ENCODE measurements at places on chromosomes 16 and 17.
A peak's percentile ranks its signal among the peaks of the same experiment; 100 is the strongest.

- no peak for DNase-seq
Observed at GRCh38 chr16:83214671-83215070, 587.9 kb downstream of the CDH13 start.

DNA sequence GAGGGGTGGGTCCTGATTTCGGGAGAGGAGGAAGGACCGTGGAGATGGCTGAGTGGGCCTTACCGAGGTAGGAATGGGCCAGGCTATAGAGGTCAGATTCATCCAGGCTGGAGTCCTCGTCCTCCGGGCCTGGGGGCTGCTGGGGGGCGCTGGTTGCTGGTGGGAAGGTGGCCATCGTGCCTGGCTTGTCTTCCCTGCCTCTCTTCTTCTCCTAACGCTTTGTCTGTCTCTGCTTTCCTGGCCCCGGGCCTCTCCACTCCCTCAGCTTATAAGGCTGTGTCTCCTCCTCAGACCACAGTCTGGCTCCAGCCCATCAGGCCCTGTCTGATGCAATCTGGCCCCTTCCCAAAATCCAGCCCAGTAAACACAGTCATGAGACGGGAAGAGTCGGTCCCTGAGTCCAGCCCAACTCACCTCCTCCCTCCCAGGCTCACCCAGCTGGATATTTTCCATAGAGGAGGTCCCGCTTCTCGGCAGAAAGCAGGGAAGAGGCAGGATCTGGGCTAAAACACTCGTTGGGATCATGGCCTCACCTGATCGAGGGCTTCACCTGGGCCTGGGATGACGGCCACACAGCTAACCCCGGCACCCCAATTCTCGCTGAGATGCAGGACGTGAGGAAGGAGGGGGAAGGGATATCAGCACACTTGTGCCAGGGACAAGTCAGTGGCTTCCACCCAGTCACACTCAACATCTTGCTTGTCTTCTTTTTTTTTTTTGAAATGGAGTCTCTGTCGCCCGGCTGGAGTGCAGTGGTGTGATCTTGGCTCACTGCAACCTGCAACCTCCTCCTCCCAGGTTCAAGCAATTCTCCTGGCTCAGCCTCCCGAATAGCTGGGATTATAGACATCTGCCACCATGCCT lies at the start of gene NUPR1:
NUPR1 (minus strand) TSS at position 242 of the 864 bp plus-strand sequence; CDS start at position 175, 67 bp downstream.
- DNase-seq = peak; percentile 58

DNA sequence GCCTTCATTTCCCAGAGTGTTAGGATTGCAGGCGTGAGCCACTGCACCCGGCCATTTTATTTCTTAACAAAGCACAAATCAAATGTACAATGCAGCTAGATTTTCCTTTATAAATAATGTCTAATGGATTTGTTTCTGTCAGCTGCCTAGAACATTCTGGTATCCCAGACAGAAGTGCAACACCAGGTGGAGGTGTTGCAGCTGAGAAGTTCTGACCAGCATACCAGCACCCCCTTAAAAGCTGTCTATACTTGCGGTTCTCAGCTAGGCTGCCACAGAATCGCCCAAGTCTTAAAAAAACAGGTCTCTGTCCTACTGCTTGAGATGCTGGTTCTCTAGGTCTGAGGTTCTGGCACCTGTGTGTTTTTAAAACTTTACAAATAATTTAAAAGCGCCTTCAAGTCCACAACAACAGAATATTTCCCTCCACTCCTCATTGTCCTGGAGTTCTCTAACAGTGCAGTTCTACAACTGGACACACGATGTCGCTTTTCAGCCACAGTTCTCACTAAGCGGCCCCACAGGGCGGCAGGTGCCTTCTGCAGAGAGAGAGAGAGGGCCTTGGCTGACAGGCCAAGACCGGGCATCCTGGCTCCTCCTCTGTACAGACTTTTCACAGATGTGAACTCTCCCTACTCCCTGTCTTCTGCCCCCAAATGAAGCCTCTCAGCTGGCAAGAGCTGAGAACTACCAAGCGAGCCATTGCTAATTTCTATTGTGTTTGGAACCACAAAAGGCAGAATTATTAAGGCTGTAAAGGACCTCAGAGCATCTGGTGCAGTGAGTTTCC lies 32.6 kb upstream of the MEOX1 start:
- no peak for DNase-seq

DNA sequence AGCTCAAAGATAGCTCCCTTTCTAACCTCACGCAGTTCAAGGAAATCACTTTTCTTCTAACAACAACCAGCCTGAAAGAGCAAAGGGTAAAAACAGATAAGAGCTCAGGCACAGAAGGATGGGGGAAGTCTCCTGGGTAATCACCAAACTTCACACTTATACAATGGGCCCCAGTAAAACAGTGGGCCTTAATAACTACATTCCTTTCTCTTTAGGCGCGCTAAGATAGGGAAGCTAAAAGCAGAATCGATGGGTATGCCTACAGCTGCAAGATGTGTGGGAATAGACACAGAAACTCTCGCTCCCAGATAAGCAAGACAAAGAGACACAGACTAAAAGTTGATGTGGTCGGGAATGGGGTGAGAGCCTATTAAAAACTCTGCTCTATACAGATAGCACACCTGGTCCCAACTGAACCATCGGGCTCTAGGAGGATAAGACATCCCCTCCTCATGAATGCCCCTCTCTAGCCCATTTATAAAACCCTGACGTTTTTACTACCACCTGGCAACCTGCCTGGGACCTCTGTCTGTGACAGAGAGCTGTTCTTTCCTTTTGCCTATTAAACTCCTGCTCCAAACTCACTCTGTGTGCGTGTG lies 826 bp downstream of the LYZL6 start:
- no peak for DNase-seq

DNA sequence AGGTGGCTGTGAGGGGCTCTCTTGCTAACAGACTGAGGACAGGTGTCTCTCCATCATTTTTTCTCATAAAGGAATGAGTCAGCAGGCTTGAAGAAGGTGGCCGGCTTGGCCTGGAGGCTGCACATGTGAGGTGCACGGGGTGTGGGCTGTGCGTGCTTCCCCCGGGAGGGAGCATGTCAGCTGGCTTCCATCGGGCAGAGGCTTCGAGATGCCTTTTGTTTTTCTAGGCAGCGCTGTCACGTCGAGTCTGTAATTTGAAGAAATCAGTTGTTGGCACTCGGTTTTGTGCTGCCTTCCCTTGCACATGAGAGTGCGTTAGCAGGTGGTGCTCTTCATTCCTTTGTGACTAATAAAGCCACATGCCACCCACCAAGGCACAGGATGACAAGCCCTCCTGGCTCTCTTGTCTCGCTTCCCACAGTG lies 89.7 kb downstream of the NPIPB11 start:
- no peak for DNase-seq

DNA sequence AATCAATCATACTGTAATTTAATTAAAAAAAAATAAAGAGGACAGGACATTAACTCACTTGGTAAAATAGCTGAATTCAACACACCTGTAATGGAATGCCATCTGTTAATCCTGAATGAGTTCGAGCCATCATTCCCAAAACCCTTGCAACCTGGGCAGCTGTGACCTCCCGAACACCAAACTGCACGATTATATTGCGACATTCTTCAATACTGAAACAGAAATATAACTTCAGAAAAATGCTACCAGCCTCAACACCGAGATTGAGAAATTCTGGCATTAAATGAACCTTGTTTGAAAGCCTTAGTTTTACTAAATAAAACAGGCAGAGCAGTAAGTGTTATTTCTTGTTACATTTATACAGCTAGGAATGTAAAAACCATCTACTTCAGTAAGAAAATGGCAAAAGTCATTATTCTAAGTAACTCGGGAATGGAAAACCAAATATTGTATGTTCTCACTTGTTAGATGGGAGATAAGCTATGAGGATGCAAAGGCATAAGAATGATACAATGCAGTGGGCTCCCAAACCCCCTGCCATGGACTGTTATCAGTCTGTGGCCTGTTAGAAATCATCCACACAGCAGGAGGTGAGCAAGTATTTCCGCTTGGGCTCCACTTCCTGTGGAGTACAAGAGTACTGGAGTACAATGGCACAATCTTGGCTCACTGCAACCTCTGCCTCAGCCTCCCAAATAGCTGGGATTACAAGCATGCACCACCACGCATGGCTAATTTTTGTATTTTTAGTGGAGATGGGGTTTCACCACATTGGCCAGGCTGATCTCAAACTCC lies 46.5 kb downstream of the CNOT1 start:
- peak; percentile 20 for DNase-seq
